NCI-H82 (cell line): ENCODE measurements at places on chromosomes 4 and X.
A peak's percentile ranks its signal among the peaks of the same experiment; 100 is the strongest.

DNA sequence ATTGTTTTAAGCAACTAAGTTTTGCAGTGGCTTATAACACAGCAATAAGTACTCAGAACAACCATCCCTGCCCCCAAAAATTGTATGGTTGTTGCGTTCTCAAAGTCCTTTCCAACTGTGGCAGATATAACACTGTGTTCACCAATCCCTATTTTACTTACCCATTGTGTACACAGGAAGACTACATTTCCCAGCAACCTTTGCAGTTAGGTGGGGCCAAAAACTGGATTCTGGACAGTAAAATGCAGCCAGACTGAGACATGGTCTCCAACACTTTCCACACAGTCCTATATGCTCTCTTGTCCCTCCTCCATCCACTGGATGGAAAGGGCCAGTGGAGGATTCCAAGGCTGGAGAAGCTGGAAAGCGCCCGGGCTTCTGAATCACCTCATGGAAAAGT, 523.6 kb downstream of the BCOR start:
- no peak for DNase-seq

DNA sequence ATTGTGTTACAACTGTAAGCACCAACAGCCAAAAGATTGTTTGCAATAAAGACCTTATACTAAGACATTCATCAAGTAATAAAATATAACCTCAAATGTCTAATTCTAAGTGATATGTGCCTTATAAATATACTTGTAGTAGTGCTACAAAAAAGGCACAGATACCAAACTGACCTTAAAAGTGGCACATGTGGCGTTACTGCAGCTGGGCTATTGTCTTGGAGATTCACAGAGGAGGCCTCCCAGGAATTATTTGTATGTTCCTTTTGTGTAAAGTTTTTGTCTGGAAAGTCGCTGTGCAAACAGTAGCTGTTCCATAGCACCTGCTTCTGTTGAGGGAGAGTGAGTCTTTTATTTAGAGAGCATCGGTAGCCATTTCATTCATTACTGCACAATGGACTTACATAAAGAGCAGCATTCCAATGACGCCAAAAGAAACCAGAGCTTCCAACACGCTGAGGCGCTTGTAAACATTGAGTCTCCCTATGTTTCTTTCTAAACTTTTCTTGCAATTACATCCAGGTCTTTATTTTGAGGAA, 143.7 kb downstream of the RPA4 start:
- DNase-seq, result no peak

DNA sequence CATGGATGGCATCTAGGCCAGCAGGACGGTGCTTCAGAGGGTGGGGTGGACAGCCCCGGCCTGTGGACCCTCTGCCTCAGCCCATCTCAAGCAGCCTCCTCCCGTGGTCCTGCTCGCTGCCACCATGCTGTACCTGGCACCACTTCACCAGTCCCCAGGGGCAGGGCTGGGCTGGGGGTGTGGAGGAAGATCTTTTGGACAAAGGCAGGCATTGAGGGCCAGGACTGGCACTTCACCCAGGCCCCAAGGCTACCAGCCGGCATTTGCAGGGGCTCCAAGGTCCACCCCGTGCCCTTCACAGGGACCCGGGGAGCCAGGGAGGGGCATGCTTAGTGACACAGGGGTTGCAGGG, 713 bp downstream of the PLXNB3 start:
- no peak for DNase-seq

DNA sequence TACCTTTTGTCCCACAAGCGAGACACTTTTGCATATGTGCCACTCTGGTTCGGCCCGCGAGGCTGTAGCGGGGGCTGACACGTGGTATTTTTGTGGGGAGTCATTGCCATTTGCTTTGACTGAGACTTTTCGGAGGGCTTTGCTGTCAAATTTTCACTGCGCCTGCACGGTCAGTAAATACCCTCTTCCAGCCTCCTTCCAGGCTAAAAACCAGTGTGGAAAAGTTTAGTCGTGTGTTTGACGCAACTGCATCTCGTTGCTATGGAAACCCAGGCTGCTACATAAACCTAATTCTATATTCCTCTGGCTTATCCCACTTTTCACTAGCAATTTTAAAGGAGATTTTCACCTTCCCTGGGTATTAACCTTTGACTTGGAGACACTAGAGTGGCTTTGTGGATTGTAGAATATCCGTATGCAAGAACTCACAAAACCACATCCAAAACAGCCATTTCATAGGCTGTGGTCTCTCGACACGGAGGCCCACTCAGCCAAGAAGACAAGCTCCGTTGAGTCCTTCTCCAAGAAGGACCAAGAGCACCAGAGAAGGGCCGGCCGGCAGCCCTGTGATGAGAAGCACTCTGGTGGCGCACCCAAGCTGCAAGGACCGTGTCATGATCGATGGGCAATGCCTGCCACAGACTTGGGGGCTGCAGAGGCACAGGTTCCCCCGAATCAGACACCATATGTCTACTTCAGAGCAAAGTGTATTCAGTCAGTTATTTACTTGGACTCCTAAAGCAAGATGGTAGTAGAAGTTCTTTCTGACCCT, 38.4 kb upstream of the ENPP6 start:
- no peak for DNase-seq

GRCh38 chr4:80216100-80216761, 18.9 kb downstream of the PRDM8 start:
- no peak for DNase-seq

DNA sequence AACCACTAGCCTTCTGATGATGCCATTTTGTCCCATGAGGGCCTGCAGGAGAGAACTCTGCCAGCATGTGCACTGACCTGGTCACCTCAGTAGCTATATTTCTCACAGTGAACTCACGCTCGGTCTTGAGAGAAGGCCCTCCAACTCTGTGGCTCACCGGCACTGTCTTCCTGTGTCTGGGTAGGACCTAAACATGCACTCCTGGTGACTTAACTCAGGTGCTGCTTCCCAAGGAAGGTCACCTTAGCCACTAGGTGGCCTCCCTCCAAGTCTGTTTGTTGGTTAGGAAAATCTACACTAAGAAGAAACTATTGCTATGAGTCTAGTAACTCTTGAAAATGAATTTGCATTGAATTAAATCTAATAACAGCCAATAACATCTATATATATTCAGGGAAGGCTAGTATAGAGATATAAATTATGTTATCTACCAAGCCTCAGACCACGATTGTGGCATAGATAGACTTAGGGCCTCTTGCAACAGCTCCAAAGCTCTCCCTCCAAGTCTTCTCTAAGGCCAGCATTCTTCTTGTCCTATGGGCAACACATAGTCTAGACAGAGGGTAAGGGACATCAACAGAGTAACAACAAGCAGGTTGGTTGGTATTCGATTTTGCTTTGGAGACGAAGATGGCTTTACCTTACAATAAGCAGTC, 24.7 kb downstream of the TLR10 start:
- no peak for DNase-seq

GRCh38 chr4:148852092-148852699, 410.0 kb upstream of the NR3C2 start:
- DNase-seq, result no peak

DNA sequence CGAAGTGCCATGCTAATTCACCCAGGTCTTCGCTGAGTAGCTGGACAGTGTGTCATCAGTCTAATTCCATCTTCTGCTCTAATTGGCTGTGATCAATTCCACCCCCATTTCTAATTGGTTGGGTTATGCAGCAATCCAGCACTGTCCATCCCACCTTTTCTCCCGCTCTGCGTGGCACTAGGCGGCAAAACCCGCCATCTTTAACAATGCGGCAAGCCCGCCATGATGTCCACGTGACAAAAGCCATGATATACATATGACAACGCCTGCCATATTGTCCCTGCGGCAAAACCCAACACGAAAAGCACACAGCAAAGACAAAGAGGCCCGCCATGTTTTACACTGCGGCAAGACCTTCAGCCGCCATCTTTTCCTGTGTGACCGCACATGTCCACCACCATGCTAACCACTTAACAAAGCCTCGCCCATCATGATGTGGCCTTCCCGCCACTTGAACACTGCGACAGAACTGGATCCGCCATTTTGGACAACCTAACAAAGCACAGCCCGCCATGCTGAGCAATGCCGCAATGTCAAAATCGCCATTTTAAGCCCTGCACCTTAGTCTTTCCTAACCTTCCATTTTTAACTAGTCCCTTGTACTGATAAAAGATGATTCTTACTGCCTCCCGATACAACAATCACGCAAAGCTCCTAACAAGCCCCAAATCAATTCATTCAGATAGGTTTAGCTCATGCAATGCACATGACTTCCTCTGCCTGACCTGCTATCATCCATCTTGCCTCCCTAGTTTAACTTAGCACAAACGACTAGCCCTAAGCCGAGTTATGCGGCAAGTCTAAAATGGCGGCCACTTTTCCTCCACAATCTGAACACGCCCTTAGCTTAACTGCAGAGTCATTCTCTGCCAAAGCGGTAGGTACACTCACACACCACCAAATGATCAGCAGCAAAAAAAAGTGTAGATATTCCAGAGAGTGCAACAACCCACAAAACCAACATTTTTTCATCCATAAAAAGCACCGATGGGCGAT, 288.3 kb downstream of the CHIC1 start:
- no peak for DNase-seq

DNA sequence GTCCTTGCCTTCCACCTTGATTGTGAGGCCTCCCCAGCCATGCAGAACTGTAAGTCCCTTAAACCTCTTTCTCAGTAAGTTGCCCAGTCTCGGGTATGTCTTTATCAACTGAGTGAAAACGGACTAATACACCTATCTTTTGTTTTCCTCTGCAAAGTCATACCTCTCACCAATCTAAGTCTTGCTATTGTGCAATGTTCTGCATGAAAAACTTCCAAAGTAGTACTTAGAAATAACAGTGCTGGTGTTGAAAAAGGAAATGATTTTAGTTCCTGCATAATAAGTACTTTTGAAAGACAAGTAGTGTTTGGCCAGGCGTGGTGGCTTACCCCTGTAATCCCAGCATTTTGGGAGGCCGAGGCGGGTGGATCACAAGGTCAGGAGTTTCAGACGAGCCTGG, 573.5 kb downstream of the ANKRD50 start:
- no peak for DNase-seq

DNA sequence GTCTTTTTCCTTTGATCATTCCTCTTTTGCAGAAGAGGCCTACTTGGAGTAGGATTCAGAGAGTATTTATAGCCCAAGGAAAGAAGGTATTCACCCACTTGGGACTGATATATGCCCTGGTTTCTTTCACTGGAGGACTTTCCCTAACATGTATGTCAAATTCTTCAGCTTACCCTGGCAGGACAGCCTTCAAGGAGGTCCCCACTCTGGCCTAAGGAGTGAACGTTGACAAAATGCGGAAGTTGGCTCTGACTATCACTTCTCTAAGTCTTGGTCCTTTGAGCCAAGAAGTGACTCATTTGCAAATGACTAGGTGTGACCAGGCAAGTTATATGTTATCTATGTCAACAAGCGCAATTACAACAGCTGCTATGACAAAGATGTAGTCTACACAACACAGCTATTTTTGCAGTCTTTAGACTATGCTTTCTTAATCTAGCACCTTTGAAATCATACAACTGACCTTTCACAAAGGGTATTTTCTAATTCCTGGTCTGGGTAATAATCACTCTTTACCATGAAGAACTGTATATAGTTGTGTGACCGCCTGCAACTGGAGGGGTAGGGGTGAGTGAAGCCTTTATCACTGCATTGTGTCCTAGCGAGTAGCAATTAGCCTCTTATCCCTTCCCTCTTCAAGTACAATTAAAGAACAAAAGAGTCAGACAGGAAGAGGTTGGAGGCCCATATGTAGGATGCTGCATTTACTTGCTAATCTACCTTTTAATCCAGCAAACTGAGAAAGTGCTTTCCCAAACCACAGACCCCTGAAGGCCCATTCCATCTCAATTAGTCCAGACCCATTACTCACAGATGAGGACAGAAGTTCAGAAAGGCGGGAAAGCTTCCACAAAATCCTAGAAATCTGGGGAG, 50.1 kb downstream of the RASGEF1B start:
- peak; percentile 53 for DNase-seq

GRCh38 chrX:110037178-110037577, 34.3 kb downstream of the TMEM164 start:
- peak; percentile 9 for DNase-seq

DNA sequence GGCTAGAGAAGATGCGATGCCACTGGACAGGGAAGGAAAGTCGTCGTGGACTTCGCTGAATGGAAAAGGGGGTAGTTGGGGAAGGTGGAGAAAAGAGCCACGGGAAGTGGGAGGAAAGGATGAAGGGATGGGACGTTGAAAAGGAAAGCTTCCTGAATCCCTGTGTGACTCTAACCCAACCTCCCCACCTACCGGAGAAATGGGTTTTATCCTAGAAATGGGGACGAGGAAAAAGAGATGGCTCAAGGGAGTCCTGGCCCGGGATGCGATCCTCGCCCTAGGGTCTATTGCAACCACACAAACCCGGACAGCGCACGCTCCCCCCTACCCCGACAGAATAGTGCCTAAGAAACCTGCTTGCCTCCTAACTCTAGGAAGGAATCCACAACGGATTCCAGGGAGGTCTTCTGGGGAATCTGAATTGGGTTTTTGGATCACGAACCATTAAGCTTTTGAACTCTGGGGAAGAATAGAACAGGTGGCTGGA, 738 bp upstream of the TSPAN5 start:
- peak; percentile 57 for DNase-seq

- no peak for DNase-seq
Measured at GRCh38 chrX:136856551-136856950, 24.0 kb downstream of the RBMX start.

- no peak for DNase-seq
Measured at GRCh38 chr4:182695842-182696241, 221.3 kb downstream of the DCTD start.

DNA sequence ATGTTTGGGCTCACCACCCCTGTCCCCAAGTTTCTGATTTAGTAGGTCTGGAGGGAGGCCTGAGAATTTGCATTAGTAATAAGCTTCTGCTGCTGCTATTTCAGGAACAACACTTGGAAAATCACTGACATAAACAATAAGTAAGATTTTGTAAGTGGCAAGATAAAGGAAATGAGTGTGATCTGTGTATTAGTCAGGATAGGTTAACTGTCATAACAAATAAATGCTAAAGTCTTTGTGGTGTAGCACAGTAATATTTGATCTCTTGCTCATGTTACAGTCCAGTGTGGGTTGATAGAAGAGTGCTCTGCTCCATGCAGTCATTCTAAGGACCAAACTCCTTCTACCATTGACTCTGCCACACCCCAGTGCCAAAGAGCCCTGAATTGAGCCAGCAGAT, 67.0 kb downstream of the NHS start:
- DNase-seq, result no peak

GRCh38 chr4:5796976-5797375, 86.0 kb downstream of the EVC start:
- no peak for DNase-seq

GRCh38 chrX:30663322-30663721, 10.1 kb downstream of the GK start:
- DNase-seq, result no peak

GRCh38 chr4:98232202-98232601, 29.0 kb upstream of the RAP1GDS1 start:
- DNase-seq, result peak; percentile 15

GRCh38 chr4:31964685-31965084, 1244.5 kb downstream of the PCDH7 start:
- DNase-seq, result no peak
